ENCODE measurements at places on chromosomes 2 and 18. TPM values are rescaled to one million over a fixed set of nuclear protein-coding genes. Genes with fewer than 3 reads are reported as not detected.

- peak; percentile 90 for DNase-seq
Observed at GRCh38 chr2:170525566-170525900, 189.6 kb upstream of the SP5 start.

DNA sequence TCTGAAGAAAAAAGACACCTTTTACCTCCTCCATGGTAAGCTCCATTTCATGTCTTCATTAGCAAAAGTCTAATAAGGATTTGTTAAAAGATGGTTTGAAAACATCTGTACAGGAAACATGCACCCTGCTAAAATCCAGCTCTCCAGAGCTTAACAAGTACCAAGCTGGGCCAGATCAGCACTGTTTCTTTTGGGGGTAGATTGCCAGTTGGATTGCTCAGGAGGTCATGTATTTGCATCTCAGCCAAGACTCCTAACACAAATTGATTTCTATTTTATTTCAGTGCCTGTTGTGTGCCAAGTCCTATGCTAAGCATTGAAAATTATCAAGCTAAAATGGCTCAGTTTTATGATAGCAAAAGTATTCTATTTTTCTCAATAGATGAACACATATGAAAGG, 3.4 kb upstream of the TMEM182 start:
- no peak for DNase-seq

DNA sequence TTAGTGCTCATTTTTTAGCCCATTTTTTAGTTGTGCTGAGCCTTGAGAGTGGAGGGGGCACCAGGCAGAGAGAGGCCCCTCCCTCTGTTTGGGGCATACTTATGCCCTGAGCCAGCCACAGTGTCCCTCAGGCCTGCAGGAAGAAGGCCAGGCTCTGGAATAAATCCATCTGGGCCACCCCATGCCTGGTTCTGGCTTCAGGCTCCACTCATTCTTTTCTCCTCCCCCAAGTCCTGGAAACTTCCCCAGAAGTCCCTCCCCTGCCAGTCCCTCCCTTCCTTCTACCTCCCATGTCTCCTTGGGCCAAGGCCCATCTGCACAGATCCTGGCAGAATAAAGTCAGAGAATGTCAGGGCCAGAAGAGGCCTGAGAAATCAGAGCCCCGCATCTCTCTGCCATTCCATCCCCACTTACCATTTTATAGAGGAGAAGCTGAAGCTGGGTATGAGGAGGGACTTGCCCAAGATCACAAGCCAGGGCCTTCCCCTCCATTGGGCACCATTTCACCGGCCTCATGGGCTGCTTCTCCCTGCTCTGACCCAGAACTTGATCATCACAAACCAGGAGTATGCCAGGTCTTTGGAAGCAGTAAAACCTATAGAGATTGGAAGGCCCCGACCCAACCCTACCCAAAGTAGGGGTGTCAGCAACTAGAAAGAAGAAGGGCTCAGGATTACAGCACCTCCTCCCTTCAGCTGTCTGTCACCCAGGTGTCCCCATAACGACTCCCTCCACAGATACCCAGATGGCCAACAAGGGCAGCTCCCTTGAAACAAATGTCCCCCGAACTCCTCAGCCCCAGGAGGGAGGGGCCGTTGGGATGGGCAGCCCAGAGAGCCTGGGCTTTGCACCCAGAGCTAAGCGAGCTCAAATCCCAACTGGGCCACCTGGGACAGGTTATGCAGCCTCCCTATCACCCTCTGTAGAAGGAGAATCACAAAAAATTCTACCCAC, 108.4 kb downstream of the POLR1A start:
- no peak for DNase-seq

GRCh38 chr2:133194362-133194655, 374.0 kb downstream of the NCKAP5 start:
- DNase-seq = no peak

- DNase-seq = no peak
Observed at GRCh38 chr18:64203295-64203694, 54.4 kb upstream of the LINC00305 start.

- no peak for DNase-seq
Observed at GRCh38 chr2:134008837-134009236, 245.0 kb upstream of the MGAT5 start.

GRCh38 chr2:78721355-78722033, 304.0 kb upstream of the REG3G start:
- DNase-seq = no peak

DNA sequence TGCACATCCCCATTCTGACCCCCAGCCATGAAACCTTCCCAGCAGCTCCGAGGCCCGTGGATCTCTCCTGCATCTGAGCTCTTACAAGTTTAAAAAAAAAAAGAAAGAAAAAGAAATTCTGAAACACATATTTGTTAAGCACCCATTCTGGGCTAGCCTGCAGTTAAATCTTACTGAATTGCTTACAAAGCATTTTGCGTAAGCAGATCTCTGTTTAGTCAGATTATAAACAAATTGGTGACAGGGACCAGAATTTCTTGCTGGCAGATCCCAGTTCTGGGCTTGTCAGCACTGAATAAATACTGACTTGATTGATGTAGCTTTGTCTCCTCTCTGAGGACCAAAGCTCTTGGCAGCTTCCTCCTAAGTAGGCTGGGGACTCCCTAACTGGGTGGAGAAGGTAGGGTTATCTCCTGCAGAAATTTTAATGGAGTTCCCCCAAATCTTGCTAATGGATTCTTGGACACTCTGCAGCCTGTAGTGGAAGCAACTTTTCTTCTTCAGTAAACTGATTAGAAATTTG, 160.9 kb downstream of the MIB1 start:
- no peak for DNase-seq

DNA sequence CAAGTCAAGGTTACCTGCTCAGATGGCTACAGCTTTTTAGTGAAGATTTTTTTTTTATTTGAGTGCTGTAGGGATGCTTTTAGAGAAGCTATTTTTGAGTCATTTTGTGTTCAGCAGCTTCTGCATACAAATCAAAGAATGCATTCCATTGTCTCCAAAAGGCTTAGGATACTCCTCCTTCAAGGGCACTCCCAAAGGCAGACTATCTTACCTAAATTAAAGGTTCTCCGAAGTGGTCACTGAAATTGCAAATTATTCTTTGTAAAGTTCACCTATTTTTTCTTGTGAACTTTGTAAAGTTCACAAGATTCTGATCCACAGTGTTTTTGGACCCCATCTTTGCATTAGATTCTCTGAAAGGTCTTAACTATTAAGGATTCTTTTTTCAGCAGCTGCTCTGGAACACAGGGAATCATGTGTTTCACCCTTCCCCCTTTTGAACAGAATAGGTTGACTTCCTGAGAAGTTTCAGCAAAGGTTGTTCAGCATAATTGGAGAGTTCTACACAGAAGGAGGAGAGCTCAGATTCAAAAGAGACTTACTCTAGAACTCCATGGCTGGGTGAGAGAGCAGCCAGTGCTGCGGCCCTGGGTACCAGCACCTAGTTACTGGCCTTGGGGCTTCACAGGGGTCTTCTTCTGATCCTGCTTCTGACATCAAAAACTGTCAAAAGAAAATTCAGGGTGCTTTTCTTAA, 14.5 kb downstream of the CLIP4 start:
- DNase-seq = no peak

DNA sequence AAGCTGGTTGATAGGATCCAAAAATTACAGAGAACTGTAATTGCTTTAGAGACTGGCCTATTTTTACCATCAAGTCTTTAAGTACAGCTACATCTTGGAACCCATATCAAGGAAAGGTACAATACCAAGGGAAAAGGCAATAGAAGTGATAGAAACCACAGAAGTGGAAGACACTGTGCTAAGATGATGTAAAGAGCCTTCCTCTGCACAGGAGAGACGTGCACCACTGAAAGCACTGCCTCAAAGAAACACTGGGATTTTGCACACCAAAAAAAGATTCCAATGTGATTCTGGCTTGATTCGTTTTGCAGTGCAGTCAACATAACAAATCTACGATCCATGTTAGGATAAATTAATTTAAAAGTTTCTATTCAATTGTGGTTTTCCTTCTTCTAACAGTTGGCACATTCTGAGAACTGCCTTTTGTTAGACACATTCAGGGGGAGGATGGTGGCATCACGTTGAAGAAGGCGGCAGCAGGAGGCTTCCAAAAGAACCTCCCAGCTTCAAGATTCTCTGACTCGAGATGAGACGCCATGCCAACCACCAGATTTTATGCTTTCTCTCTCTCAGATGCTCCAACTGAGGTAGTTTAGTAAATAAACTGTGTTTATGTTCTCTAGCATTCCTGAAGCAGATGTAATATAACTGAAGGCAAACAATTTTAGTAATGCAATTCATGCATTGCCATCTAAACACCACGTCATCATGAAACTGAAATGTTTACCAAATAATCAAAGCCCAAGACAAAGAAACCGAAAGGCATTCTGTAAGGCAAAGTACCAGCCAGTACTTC, 102.9 kb downstream of the BCL2 start:
- no peak for DNase-seq

- no peak for DNase-seq
Observed at GRCh38 chr2:166135849-166136258, 8.0 kb upstream of the SCN1A start.

DNA sequence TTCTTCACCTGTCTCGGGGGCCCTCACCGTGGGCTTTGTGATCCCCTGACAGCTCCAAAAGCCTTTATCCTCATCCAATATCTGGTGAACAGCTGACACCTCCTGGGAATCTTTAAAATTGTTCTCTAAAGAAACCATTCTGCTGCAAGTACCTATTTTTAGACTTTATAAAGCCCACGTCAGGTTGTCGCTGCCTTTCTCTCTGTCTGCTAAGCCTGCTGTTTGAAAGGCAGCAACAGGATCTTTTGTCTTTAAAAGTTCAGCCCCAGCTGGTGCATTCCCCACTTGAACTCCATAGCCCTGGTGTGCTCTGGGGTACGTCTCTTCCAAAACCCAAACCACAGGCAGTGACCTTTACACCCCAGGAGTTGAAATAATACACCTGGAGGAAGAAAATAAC, 145.0 kb downstream of the NEDD4L start:
- DNase-seq = no peak

GRCh38 chr2:46337208-46337994, 40.2 kb downstream of the EPAS1 start:
- DNase-seq = no peak

- DNase-seq = no peak
Observed at GRCh38 chr18:56173542-56174220, 464.7 kb downstream of the TXNL1 start.

DNA sequence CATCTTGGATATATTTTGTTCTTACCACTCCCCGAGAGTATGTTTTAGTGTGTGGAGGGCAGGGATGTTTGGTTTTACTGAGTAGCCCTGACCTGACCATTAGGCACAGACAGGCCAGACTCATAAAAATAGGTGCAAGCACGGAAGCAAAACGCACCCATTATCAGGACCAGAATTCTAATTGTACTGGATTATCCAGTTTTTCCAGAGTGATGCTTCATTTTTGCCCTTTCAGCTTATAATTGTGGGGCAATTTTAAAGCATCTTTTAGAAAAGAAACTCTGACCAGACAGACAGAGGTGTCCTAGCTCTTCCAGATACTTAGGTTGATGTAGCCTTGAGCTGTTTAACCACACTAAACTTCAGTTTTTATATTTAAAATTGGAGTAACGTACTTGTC, 4.4 kb downstream of the NCOA1 start:
- no peak for DNase-seq

- DNase-seq = no peak
Observed at GRCh38 chr2:10906926-10907625, 4.7 kb upstream of the KCNF1 start.

DNA sequence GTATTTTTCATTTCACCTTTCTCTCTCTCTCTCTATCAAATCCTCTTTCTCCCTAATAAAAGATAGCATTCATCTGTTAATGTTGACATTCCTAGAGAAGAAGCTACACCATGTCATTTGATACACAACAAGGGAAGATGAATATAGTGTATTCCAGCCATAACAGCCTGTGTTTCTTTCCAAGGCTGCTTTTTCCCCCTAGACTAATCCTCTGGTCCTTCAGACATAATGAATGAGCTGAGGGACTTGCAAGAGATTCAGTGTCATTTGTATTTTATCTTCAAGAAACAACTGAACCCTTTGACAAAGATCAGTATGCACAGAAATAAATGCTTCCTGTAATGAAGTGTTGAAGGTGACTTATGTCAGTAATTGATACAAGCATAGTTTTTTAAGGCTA, 284.0 kb upstream of the NXPH2 start:
- no peak for DNase-seq

GRCh38 chr2:135149251-135149650, 97.2 kb downstream of the RAB3GAP1 start:
- DNase-seq = no peak

Gene MYO5B
- 11.2 TPM for total RNA-seq

Gene DYSF
- total RNA-seq = 300 TPM

Gene FKBP1B
- total RNA-seq = 14.9 TPM

Gene IL36B
- total RNA-seq = not detected

Gene PLGLB1
- total RNA-seq = 1.3 TPM

Gene POMC
- 0.58 TPM for total RNA-seq

Gene MPP4
- total RNA-seq = 24.4 TPM

Measured in glomerular endothelial cell (primary cell).